SK-N-SH treated with all-trans-retinoic acid at 6 μM for 48 hours (cell line): ENCODE measurements at places on chromosomes 2 and 18.
A peak's percentile ranks its signal among the peaks of the same experiment; 100 is the strongest.

- ATAC-seq, result no peak
Observed at GRCh38 chr18:56872140-56872539, 221.0 kb downstream of the WDR7 start.

DNA sequence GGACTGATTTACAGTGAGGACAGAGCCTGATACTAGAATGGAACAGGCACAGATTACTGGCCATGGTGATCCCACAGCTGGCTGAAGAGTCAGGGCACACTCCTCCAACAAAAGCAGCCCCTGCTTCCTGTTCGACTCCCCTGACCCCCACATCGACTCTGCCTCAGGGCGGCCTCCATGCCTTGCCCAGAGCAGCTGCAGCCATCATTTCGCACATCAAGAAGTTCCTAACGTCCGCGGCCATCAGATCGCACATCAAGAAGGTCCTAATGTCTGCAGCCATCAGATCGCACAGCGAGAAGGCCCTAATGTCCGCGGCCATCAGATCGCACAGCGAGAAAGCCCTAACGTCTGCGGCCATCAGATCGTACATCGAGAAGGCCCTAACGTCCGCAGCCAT, 192.8 kb upstream of the PXDN start:
- no peak for ATAC-seq

GRCh38 chr2:25164561-25164960, 3.8 kb downstream of the POMC start:
- no peak for ATAC-seq

GRCh38 chr2:129361688-129362087, 617.8 kb upstream of the RAB6C start:
- no peak for ATAC-seq

- ATAC-seq, result no peak
Observed at GRCh38 chr2:119063177-119063576, 95.4 kb downstream of the C1QL2 start.

GRCh38 chr2:164922134-164922533, 33.2 kb downstream of the SLC38A11 start:
- no peak for ATAC-seq

- no peak for ATAC-seq
Observed at GRCh38 chr18:35641916-35642315, 60.4 kb downstream of the GALNT1 start.

- ATAC-seq, result no peak
Observed at GRCh38 chr2:145184741-145185651, 665.1 kb upstream of the ZEB2 start.

GRCh38 chr18:50194631-50195532, at the start of gene MYO5B:
MYO5B (minus strand) TSS chr18:50195147; CDS start chr18:50194793, 354 bp downstream.
- peak; percentile 46 for ATAC-seq

- no peak for ATAC-seq
Observed at GRCh38 chr2:169736902-169737301, 3.3 kb downstream of the KLHL23 start.

GRCh38 chr2:21332993-21333625, 209.3 kb downstream of the TDRD15 start:
- ATAC-seq, result no peak
